ENCODE measurements at places on chromosomes 2 and 18.

GRCh38 chr18:74856434-74856833 is 258.8 kb downstream of the ZNF407 start:
- DNase-seq, result no peak

DNA sequence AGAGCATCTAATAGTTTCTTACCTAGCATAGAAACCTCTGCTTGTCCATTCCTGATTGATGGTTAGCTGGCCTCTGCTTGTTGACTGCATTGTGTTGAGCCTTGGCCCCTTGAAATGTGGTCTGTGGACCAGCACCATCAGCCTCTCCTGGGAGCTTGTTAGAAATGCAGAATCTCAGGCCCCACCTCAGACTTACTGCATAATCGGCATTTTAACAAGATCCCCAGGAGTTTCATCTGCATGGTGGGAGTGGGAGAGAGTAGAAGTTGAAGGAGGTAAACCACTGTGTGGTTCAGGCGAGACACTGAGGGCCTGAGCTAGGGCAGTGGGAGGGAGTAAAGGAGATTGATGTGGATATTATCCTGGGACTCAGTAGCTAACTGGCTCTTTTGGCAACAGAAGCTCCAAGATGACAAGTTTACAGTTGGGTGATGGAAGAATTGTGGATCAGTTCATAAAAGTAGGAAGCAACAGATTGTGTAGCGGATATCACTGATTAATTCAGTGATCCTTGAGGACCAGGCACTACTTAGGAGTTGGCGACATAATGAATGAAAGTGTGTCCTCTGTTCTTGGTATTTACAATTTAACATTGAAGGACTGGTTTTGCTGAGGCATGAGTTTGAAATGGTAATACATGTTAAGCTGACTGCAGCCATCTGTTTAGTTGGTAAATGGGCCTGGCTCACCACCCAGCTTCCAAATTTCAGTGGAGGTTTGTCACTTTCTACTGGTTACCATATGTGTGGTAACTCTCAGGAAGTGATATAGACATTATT is 20.9 kb downstream of the PHLPP1 start:
- no peak for DNase-seq

DNA sequence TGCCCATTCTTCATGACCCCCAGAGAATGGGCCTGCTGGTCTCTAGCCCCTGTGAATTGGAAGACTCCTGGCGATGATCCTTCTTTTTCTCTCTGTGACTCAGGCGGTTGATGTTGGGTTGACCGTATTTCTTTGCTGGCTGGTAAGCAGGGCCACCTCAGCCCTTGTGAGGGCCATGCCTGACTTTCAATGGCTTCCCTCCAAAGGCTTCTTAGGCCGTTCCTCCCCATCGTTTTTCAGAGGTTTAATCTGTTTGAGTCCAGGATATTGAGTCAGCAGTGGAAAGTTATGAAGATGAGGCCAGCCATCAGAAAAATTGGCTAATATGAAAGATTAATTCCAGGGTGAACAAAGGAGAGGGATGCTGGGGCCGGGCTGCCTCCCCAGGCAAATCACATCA is 13.6 kb downstream of the HPCAL1 start:
- no peak for DNase-seq

- DNase-seq, result peak; percentile 91
Measured at GRCh38 chr18:45166341-45166835, 448.9 kb upstream of the SLC14A2 start.

GRCh38 chr2:240567872-240568677 is at the start of gene RNPEPL1:
RNPEPL1 (plus strand) TSS chr2:240568484; CDS start chr2:240568587, 103 bp downstream.
- no peak for DNase-seq

DNA sequence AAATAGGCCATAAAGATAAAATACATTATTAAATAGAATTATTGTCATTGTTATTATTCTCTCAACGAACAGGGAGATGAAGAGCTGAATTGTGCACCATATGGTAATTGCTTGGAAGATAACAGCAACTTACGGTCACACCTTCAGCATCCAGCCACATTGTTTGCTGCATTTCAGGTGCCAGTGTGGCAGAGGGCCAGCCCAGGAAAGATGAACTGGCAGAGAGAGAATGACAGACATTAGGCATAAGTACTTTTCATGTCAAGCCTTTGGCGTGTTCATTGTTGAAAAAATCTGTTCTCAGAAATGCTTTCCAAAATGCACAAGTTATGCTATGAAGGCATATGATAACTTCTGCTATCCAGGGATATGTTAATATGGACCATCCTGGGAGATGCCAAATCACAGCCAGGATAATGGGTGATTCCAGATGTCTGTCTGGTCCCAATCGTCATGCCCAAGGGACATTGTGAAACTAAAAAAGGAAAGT is 748.6 kb upstream of the PIK3C3 start:
- no peak for DNase-seq

DNA sequence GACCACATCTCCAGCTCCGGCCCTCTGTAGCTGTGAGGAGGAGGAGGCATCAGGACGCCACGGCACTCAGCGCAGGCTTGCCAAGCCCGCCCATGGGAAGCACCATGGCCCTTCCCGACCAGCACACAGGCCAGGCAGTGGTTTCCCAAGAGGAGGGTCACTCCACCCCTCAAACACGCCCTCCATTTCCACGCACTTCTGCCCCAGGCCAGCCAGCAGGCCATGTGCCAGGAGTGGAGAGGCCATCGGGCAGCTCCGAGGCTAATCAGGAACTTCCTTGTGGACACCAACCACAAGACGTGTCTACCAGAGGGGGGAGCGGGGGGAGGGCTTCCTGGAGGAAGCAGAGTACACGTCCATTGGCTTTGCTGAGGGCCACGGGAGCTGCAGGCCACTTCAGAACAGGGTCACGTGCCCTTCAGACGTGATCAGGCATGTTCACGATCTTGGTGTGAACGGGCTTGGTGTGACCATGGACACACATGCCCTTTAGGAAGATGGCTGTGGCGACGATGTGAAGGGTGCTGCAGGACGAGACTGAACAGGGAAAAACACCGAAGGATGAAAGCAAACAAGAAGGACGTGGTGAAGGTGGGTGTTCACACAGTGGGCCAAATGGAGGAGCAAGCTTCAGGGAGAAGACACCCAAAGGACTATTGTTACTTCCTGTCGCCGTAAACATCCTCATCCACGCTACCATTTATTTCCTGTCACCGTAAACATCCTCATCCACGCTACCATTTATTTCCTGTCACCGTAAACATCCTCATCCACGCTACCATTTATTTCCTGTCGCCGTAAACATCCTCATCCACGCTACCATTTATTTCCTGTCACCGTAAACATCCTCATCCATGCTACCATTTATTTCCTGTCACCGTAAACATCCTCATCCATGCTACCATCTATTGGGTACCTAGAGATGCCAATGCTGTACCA is 6.5 kb upstream of the MTERF4 start:
- DNase-seq, result no peak

- DNase-seq, result peak; percentile 18
Measured at GRCh38 chr2:183359867-183360266, 235.6 kb downstream of the NUP35 start.

DNA sequence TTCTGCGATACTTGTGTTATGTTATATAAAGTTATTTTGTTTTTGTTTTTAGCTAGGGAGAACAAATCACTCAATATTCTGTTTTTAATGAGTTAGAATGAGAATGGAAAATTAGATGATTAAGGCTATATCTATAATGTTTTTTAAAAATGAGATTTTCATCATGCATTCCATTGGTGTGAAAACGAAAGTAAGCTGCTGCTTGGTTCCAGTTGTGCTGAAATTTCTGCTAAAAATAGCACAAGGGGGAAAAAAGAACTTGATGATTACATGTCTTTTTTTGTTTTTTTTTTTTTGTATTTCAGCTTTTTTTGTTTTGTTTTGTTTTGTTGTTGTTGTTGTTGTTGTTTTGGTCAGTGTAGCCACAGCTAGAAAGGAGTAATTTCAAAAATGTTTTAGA is 242.6 kb upstream of the KCNJ3 start:
- DNase-seq, result no peak

GRCh38 chr2:190781604-190782198 is 98.9 kb upstream of the GLS start:
- peak; percentile 34 for DNase-seq

DNA sequence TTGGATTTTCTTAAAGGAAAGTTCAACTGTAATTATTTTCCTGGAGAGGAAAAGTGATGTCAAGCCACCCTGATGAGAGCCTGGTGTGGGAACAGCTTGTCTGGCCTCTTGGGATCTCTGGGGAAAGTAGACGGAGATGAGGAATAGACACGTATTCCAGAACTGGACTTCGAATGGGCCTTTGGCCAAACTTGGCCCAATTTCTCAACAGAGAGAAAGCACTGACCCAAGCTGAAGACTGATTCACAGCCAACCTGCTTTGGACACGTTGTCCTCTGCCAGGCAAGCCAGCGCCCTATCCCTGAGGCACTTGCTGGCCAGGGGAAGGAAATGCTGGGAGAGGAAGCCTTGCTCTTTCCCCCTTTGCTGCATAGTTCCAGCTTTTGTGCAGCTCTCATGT is 70.8 kb upstream of the CTAGE1 start:
- no peak for DNase-seq

DNA sequence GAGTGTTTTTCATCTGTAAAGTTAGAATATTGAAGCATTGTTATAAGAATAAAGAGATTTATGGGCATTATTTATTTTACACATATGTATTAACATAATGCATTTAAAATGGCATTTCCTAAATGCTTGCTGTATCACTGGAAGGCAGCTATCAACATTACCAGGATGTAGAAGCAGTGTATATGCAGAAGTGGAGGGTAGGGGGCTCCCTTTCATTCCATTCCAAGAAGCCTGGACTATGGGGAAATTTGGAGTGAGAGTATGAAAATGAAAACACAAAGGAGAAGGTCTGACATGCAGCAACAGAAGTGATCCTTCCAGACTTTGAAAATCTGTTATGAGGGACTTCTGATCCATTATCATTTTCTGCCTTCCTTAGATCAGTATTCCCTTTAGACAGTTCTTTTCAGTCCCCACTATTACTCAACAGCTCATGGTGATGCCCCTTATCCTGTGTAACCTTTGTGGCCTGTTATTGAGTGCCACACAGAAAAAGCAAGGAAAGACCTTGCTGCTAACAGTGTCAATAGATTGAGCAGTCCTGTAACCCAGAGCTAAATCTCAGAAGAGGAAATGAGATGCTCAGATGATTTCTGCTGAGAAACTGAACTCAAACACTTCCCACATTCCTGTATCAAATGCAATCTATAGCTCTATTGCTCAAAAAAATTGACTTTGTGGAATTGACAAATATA is 216.6 kb downstream of the HNMT start:
- no peak for DNase-seq

DNA sequence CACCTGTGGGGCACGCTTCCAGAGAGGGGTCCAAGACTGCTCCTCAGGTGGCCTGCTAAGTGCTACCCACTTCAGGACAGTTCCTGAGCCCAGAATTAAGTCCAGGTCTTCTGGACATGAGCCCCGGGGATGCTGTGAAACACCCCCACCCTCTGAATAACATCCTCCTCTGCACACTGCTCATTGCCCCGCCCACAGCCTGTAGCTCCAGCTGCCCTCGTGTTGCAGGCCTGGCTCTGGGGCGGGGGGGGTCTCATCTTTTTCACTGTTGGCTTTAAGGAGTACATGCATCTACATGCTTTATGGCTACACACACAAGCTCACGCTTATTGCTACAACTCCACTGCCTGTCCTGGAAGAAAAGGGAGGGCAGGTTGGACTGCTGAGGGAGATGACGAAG is 92.8 kb downstream of the PTGR3 start:
- DNase-seq, result no peak

DNA sequence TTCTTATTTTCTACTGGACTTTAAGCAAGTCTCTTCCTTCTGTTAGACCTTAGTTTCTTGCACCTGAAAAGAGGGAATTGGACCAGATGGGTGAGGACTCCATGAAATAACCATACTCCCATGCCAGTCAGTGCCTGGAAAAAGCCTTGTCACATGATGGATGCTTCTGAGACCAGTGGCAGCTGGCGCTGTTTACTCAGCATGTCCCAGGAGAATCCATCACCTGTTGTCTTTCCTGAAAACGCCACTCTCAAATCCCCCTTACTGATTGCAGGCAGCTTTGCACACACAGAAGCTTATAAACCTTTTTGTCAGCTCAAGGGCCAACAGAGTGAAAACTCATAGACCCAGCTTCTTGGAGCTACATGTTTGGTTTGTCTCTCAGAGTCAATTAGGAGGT is 117.6 kb downstream of the POLE4 start:
- no peak for DNase-seq

GRCh38 chr2:199434555-199434954 is 23.2 kb downstream of the SATB2 start:
- DNase-seq, result no peak

- DNase-seq, result no peak
Measured at GRCh38 chr2:191173206-191173605, 22.4 kb upstream of the STAT4 start.

DNA sequence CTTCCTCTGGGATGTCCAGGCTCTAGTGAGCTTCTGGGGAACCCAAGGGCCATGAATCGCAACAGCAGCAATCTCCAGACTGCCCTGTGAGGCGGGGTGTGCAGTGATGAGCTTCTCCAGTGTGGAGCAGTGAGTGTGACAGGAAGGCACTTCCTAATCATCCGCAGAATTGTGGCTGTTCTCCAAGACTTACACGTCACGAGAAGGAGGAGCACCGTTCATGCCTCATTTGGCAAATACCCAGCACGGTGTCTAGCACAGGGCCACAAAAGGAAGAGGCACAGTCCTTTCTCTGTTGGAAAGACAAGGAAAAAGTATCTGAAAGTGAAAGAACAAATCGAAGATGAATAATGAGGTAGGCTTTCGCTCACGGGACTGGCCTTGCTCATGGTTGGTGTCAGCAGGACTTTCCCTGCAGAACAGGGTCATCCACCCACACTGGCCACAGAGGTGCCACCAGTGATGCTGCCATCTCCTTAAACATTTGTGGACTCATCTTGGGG is 125.1 kb upstream of the HAAO start:
- peak; percentile 93 for DNase-seq

- DNase-seq, result no peak
Measured at GRCh38 chr2:9473308-9473984, 905 bp upstream of the IAH1 start.

DNA sequence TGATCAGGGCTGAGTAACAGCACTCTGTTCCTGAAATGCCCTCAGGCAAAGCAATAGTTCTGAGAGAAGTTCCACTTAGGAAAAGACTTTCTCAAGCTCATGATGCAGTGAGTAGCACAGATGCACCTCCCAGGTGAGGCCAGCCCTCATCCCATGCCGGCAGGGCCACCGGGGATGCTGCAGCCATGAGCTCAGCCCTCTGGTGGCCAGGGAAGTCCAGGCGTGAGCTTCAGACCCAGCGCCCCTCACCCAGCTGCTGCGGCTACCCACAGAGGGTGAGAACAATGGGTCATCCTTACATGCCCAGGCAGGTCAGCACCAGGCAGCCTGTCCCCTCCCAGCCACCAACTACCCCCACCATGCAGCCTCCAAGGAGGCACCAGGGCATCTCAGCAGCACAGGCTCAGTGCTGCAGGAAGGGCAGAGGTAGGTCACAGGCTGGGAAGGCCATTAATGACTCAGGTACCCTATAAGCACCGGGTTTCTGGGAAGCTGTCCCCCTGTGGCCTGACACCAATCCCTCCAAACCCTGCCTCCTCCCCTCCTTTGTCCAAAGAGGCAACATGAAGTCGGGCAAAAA is 50.6 kb downstream of the TTC32 start:
- no peak for DNase-seq

DNA sequence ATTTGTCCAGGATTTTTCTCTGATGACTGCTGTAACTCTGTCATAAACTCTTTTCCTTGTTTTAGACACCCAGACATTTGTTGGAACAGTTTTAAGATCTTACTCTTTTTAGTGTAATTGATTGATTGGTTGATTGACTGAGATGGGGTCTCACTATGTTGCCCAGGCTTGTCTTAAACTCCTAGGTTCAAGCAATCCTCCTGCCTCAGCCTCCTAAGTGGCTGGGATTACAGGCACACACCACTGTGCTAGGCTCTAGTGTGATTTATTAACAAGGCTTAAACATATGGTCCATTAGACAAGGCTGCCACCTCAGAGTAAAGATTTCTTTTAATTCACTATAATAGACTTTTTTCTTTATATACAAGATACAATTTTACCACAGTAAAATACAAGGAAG is 2.0 kb downstream of the PAIP2B start:
- no peak for DNase-seq
